ENCODE measurements at places on chromosomes 11 and 22.

GRCh38 chr11:66272596-66272995 lies 4.2 kb downstream of the RAB1B start:
- DNase-seq, result no peak

DNA sequence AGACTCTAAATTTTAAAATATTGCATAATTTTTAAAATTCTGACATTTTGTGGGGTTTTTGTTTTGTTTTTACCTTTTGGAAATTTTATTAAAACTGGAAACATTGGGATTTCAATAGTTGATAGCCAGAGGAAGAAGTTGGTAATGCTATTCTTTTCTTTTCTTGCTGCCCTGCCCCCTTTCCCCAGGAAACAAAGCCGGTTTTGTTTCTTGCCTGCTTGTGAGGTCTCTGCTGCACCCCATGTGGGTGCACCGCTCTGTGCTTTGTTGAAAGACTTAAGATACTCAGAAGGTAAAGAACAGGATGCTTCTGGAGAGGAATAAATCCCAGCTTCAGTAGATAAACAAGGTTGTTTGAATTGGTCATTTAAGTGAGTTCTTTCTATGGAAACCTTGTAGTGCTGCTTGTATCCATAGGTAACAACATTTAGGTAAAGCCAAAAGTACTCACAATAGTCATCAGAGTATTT lies 87.5 kb downstream of the YAP1 start:
- no peak for DNase-seq

GRCh38 chr11:70901951-70902521 lies 350.3 kb downstream of the SHANK2 start:
- DNase-seq, result no peak

GRCh38 chr11:2182692-2183474 lies 11.3 kb upstream of the TH start:
- no peak for DNase-seq

DNA sequence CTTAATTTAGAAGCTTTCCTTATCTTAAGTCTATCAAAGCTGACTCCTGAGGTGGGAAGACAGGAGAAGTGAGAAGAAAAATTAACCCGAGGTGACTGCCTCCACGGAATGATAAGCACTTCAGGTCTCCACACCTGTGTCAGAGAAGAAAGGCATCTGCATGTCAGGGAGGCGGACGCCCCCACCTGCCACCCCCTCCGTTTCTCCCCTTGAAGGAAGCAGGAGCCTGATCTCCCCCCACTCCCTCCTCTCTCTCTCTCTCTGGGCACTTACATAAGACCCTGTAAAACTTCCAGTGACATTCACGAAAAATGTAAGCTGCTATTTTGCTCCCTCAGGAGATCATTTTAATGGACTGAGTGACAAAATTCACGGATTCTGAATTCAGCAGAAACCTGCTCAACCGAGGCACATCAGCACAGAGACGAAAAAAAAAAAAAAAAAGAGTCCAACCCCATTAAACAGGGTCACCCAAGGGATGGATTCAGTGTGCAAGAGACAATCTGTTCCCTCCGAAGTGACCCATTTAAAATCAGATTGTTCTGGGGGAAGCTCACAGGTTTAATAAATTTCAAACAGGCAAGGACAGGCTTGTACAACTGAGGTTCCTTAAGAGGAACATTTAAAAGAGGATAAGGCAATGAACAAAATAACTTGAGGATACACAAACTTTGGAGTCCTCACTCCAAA lies 1.5 kb downstream of the LARGE1 start:
- DNase-seq, result no peak

GRCh38 chr11:60347084-60347797 lies 20.2 kb downstream of the MS4A6E start:
- no peak for DNase-seq

- DNase-seq, result no peak
Observed at GRCh38 chr11:73648571-73649046, 2.2 kb downstream of the PLEKHB1 start.

DNA sequence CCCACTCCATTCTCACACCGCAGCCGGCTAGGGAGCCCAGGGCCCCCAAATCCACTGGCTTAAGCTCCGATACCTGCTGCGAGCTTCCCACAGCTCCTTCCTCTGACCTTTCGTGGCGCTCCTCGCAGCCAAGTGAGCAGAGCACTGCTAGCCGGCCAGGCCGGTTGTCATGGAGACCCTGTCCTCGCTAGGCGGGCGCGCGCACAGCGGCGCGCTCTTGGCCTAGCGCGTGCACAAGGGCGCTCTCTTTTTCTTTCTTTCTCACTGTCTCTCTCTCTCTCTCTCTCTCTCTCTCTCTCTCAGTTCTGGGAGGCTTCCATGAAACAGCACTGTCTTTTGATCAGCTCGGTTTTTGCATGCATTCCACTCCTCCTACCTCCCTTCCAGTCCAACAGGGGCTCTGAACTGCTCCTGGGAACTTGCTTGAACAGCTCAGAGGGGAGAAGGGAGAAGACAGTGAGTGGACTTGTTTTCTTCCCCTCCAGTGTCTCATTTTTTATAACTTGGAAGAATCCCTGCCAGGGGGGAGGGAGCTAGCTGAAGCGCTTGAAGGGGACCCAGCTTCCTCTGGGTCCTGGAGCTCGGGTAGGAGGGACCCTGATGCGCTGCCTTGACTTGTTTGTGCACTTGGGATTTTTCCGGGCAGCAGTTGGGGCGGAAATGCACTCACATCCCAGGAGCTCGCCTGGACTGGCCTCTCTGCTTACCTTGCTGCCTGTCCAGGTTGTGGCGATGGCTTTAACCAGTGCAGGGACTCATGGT lies 100.3 kb upstream of the AKIP1 start:
- DNase-seq, result no peak

- no peak for DNase-seq
Observed at GRCh38 chr11:108538022-108538424, 39.8 kb upstream of the POGLUT3 start.

DNA sequence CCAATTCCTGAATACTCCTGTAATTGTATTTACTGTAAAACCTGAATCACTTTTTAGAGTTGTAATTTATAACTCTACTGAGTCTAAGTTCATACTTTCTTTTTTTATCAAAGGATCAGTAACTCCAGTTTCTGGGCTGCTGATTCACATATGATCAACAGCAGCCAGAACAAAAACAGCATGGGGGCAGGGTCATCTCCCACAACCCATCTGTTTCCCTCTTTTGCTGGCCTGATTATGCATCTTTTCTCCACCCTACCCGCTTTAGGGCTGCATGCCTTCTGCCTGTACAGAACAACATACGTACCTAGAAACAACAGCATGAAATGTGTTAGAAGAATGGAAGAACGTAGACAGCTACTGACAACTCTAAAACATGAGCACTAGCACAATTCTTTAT lies 76.0 kb downstream of the MRTFA start:
- DNase-seq, result no peak

DNA sequence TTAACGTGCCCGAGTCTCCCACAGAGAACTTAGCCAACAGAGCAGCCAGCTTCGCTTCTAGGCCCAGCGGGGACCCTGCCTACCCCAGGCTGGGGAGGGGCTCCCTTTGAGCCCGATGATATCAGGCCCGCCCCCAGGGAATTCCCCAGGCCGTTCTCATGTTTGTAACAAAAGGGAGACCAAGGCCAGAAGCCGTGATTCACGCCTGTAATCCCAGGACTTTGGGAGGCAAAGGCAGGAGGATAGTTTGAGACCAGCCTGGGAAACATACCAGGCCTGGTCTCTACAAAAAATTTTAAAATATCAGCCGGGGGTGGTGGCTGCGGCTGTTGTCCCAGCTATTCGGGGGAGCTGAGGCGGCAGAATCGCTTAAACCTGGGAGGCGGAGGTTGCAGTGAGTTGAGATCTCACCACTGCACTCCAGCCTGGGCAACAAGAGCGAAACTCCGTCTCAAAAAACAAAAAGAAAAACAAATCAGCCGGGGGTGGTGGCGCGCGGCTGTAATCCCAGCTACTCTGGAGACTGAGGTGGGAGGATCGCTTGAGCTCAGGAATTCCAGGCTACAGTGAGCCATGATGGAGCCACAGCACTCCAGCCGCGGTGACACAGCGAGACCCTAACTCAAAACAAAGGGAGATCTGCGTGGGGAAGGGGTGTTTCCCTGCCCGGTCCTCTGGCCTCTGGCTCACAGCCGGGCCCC lies 1.7 kb downstream of the DRD4 start:
- DNase-seq, result no peak

GRCh38 chr22:38167988-38168407 lies 13.6 kb downstream of the PLA2G6 start:
- no peak for DNase-seq

GRCh38 chr22:30381264-30381663 lies 5.9 kb downstream of the RNF215 start:
- no peak for DNase-seq

DNA sequence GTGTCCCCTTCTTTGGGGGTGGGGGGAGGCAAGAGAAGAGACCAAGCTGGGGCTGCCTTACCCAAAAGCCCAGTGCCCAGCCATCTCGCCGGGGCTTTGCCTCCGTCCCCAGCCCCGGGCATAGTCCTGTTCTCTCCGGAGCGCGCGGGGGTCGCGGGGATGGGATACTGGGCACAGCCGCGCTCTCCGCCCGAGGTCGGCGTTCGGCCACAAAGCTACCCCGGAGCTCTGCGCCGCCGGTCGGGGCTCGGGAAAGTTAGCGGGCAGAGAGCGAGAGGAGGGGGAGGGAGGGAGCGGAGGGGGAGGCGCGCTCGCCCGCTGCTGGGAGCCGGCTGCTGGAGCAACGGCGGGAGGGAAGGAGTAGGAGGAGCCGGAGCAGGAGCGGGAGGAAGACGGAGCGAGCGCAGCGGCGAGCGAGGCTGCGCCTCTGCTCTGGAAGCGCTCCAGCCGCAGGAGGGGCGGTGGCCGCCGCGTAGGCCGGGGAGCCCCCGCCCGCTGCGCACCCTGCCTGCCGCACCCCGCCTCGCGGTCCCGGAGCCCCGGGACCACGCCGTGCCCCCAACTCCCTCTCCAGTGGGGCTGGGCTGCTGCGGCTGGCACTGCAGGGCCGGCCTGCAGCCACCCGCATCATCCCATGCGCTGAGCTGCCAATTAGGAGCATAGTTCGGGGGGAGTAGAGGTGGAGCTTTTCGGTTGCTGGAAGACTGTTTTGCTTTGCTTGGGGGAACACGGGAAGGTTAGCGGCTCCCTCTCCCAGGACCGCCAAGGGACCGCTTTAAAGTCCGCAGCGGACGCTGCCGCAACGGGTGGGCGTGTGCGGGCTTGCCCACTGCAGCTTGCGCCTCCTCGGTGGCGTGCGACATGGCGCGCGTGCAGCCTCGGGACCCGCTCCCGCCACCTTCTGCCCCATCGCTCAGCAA lies at the start of gene SCN4B:
Gene SCN4B, minus strand, starts transcription at position 272 of the 920 bp plus-strand sequence. Its CDS starts 150 bp downstream, at position 122.
- no peak for DNase-seq

DNA sequence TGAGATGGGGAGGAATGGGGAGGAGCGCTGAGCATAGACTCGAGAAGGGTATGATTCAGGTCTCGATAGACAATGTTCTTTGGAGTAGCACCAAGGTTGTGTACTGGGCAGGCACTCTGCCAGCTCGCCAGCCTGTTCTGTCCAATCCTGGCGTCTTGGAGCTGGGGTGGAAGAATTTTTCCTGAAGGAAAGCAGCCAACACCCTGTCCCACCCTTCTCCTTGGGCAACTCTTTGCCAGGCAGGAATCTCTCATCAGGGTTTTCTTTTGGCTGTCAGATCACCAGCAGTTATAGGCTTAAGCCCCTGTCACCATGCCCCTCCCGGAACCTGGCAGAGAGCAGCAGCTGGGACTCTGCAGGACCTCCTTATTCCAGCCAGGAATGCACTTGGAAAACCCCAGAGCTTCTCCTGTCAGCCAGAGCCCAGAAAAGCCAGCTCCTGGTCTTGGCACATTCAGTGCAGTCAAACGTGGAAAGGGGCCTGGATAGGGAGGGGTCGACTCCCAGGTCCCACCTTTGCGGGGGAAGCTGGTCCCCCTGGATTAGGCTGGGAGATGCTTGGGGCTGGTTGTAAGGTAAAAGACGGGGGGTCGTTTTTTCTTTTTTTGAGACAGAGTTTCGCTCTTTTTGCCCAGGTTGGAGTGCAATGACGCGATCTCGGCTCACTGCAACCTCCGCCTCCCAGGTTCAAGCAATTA lies 14.4 kb upstream of the SPTBN2 start:
- no peak for DNase-seq

DNA sequence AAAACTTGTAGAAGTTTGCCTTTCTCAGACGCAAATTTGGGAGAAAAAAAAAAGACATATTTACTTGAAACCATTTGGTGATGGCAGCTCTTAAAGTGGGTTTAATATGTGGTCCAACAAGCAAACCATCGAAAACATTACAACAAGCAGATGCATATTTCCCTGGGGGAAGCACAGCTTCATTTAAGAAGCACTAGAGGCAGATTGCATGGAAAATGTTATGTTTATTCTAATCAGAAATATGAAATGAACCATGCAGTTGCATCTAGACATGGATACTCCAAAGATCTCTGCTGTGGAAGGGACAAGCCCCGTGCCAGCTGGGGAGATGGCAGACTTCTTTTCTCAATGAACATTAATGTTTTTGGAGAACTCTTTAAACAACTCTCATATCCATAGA lies 57.4 kb upstream of the PARVA start:
- DNase-seq, result no peak

DNA sequence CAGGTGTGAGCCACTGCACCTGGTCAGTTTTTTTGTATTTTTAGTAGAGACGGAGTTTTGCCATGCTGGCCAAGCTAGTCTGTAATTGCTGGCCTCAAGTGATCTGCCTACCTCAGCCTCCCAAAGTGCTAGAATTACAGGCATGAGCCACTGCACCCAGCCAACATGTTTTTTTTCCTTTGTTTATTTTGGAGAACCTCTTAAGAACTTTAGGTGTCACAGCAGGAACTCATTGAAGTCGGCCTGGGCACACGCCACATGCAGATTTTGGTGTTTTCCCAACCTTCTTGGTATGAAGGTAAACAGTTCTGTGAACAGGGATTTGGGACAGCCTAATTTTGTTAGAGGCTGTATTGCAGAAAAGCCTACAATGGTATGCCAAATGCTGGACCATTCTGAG lies 9.4 kb downstream of the DIXDC1 start:
- DNase-seq, result no peak

GRCh38 chr22:27004434-27004833 lies 347.0 kb downstream of the MIAT start:
- DNase-seq, result no peak

- no peak for DNase-seq
Observed at GRCh38 chr11:72983560-72983959, 158.6 kb downstream of the FCHSD2 start.

- DNase-seq, result no peak
Observed at GRCh38 chr11:12239396-12239795, 129.0 kb downstream of the MICAL2 start.

DNA sequence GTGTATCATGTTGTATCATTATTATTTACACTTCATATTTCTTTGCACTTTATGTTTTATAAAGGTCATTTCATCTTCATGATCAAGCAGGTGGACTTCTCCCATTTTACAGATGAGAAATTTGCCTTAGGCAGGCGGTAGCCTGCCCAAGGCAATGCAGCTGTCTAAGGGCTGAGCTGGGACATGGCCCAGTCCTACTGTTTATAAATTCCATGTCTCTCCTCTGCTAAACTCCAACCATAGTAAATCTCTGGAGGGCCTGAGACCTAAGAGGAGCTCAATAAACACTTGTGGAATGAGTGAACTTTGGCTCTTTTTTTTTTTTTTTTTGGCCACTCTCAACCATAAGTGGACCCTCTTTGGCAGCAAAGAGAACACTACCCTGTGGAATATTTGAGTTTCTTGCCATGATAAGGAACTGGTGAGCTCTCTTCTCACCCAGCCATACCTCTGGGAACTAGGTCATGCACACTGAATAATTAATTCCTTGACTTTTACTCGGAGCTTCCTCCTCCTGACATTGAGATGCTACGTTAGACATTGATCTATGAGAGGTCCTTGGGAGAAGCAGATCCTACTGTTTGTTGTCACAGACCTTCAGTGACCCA lies 29.9 kb downstream of the MICAL2 start:
- DNase-seq, result no peak

Data from stimulated activated CD4-positive, alpha-beta T cell treated with anti-CD3 and anti-CD28 coated beads, Interleukin-15, amount 100 ng/mL, for 1 hour (primary cell).